ENCODE measurements at places on chromosomes 5 and 9. TPM values are rescaled to one million over a fixed set of nuclear protein-coding genes. Genes with fewer than 3 reads are reported as not detected.

OR2K2 gene
- not detected for total RNA-seq

ARID3C gene
- total RNA-seq: 0.34 TPM

DNAI1 gene
- not detected for total RNA-seq

SURF2 gene
- 17.9 TPM for total RNA-seq

SLC34A1 gene
- not detected for total RNA-seq

MED10 gene
- total RNA-seq: 27.7 TPM

TGFBI gene
- total RNA-seq: 366 TPM

FGF18 gene
- not detected for total RNA-seq

GABRB2 gene
- total RNA-seq: not detected

PHF24 gene
- total RNA-seq: 0.06 TPM

LCN9 gene
- not detected for total RNA-seq

OR13C3 gene
- not detected for total RNA-seq

MYOT gene
- not detected for total RNA-seq

LCP2 gene
- total RNA-seq: 0.10 TPM

SPATA31E1 gene
- not detected for total RNA-seq

SOHLH1 gene
- not detected for total RNA-seq

CATSPER3 gene
- not detected for total RNA-seq

ZNF454 gene
- 2.0 TPM for total RNA-seq

ECM2 gene
- 39.1 TPM for total RNA-seq

LPAR1 gene
- total RNA-seq: 39.0 TPM

FYB1 gene
- 4.4 TPM for total RNA-seq

TNFSF15 gene
- not detected for total RNA-seq

All from cardiac ventricle fibroblast (primary cell).